ENCODE measurements at places on chromosomes 13 and 19.
A peak's percentile ranks its signal among the peaks of the same experiment; 100 is the strongest.

- no peak for DNase-seq
Measured at GRCh38 chr19:6079107-6079506, 31.2 kb downstream of the RFX2 start.

GRCh38 chr13:46468570-46469463 is 81.8 kb upstream of the RUBCNL start:
- DNase-seq: no peak

- no peak for DNase-seq
Measured at GRCh38 chr19:41133260-41133659, 19.0 kb downstream of the CYP2F1 start.

GRCh38 chr19:591099-591958 is 1.6 kb downstream of the HCN2 start:
- DNase-seq: no peak

DNA sequence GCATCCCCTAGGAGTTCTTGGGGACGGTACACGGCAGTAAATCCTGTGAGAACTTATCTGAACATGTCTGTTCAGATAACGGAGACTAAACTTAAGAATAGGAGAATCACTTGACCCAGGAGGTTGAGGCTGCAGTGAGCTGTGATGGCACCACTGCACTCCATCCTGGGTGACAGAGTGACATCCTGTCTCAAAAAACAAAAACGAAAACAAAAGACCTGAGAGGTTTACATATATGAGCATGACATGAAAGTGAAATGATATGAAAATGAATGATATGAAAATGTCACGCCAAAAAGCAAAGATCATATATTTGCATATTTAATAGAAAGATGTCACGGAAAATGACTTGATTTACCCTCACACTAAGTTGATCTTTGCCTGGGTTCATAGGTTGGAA is 5.8 kb downstream of the ZNF175 start:
- no peak for DNase-seq

- no peak for DNase-seq
Measured at GRCh38 chr19:4389511-4390016, 10.8 kb downstream of the SH3GL1 start.

DNA sequence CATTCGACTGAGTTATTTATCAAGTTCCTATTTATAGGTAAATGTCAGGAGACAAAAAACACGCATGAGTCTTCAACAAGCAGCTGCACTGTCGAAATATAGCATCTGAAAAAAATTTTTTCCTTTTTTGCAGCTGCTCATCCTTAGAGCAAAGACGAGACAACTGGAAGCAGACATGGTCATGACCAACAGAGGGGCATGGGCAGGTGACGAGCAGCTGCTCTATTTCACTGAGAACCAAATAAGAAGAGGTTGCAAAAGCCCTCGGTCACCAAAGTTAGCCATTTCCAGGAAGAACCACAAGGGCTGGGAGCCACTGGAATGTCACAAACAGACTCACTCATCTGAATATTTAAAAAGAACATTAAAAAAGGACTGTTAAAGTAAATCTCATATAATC is 22.2 kb downstream of the SOHLH2 start:
- DNase-seq: no peak

DNA sequence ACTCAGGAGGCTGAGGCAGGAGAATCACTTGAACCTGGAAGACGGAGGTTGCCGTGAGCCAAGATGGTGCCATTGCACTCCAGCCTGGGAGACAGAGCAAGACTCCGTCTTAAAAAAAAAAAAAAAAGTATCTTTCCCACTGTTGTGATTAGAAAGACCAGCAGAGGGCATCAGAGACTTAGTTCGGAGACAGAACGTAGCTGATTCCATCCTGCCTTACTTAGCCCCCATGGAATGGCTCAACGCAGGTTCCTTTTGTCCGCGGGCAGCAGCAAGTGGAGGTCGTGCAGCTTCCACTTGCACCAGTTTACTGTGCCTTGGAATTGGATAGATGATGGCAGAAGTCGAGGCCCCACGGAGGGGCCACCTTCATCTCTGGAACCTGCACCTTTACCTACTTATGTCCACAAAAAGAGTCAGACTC is 8.1 kb downstream of the TIMM29 start:
- peak; percentile 74 for DNase-seq
